ENCODE measurements at places on chromosomes 1 and 21.
A peak's percentile ranks its signal among the peaks of the same experiment; 100 is the strongest.

DNA sequence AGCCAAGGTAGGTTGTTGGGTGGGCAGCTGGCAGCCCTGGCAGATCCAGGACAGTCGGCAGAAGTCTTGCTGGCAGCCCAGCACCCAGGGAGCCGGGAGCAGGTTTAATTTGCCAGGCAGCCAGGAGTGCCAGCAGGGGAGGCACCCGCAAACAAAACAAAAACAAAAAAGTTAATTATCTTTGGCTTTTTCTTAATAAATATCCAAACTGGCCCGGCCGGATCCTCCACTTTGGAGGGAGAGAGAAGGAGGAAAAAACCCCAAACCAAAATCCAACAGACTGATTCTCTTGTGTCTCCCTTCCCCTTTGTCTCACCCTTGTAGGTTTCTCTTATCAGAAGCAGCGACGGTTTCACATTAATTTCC is 97.0 kb downstream of the CASZ1 start:
- DNase-seq = no peak

- no peak for DNase-seq
Observed at GRCh38 chr1:180230416-180230790, 339 bp downstream of the LHX4 start.

DNA sequence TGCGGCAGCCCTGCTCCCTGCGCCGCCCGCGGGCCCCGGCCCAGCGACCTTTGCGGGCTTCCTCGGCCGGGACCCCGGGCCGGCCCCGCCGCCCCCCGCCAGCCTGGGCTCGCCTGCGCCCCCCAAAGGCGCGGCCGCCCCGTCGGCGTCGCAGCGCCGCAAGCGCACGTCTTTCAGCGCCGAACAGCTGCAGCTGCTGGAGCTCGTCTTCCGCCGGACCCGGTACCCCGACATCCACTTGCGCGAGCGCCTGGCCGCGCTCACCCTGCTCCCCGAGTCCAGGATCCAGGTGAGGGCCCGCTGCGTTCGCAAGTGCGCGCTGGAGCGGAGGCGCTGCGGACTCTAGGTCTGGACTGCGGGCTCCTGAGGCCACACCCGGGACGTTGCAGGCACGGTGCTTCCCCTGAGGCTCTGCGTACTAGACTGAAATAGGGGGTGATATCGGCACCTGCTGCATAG is 351 bp downstream of the MIXL1 start:
- peak; percentile 69 for DNase-seq

DNA sequence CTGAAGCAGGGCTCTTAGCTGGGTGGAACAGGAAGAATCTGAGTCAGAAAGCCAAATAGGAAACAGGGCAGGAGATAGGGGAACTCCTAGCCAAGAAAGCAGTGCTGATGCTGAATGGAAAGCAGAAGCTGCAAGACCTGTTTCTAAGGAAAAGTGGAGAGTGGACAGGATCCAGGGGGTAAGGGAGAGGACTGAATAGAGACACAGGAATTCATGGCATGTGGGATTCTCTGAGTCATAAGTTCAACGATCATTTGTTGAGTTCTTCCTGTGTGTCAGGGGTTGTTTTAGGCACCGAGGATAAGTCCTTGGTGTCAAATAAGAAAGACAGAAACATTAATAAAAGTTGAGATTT is 153.8 kb upstream of the FGGY start:
- peak; percentile 95 for DNase-seq

- peak; percentile 84 for DNase-seq
Observed at GRCh38 chr1:203454986-203455471, 20.6 kb upstream of the PRELP start.

DNA sequence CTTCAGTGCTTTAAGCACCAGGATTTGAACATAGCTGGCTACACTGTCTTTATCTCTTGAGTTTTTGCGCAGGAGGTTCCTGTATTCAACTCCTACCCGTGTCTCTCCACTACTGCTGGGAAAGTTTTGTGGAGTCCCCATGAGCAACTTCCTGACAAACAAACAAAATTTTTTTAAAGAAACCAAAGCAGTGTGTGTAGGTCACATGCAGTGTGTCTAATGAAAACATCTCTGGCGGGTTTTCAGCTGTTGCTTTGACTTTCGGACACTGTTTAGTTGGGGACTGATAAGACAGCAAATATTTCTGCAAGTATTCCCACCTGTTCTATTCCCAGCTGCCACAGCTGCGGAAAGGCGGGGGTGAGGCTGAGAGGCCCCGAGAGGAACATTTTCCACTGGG is 2.0 kb downstream of the PSEN2 start:
- DNase-seq = peak; percentile 21

- DNase-seq = no peak
Observed at GRCh38 chr1:46645815-46646214, 22.3 kb downstream of the ATPAF1 start.

GRCh38 chr1:187648091-187648490 is 819.3 kb downstream of the PLA2G4A start:
- no peak for DNase-seq

- DNase-seq = no peak
Observed at GRCh38 chr1:203402629-203403337, 51.9 kb upstream of the FMOD start.

DNA sequence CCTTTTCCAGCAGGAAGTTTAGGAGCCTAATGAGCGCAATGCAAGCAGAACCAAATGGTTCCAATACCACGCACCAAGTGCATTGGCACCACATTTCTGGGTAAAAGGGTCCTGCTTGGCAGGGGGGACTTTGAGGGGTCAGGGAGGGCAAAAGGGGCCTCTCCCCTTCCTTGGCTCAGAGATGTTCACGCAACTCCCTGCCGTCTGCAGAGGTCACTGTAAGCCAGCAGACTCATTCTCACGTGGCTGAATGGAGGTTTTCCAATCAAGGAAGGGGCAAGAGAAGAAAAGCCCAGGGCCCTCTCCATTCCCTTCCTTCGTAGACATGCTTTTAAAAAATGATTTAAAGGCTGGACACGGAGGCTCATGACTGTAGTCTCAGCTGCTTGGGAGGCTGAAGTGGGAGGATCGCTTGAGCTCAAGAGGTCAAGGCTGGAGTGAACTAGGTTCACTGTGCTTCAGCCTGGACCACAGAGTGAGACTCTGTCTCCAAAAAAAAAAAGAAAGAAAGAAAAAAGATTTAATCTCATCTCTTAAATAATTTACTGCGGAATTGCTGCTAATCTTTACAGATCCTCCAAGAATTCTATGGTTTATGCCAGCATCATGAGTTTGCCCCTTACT is 80.3 kb downstream of the RUNX3 start:
- DNase-seq = no peak

DNA sequence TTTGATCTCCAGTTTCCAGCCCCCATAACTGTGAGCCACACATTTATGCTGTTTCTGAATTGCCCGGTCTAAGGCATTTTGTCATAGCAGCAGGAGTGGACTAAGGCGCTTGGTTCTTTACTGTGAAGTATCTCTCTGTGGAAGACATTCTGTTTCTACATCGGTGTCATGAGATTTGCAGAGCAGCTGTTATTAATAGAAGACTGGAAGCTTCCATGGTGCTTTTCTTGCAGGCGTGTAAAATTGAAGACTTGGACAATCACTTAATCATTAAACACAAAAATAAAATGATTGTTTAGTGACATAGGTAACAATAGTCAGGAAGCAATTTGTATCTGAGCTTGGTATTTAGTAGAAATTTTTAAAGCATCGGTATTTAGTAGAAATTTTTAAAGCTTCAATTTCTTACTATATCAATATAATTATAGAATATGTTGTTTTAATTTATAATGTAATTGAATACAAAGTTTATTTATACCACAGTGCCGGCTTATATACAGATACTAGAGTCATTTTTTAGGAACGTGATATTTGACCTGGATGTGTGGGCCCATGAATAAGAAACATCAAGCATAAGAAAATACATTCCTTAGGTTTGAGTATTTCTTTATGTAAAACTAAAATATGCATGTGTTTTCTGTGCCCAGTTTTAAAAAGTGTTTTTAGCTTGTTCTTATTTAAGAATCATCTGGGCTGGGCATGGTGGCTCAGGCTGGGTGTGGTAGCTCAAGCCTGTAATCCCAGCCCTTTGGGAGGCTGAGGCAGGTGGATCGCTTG is 60.6 kb upstream of the COL6A1 start:
- DNase-seq = no peak

- DNase-seq = no peak
Observed at GRCh38 chr1:53696571-53696970, 42.4 kb downstream of the GLIS1 start.

DNA sequence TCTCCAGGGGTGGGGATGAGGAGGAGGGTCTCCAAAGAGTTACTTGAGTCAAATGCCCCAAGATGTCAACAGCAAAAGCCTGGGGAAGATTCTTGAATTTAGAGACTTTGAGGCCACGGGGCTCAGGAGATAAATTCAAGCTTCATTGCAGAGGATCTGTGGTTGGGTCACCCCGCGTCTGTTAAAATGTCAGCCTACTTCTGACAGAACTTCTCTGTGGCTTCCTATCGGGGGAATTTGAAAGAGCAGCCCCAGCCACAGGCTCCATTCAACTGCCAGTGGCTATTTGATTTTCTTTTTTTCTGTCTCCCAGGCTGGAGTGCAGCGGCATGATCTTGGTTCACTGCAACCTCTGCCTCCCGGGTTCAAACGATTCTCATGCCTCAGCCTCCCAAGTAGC is 62.5 kb upstream of the EFHD2 start:
- no peak for DNase-seq

DNA sequence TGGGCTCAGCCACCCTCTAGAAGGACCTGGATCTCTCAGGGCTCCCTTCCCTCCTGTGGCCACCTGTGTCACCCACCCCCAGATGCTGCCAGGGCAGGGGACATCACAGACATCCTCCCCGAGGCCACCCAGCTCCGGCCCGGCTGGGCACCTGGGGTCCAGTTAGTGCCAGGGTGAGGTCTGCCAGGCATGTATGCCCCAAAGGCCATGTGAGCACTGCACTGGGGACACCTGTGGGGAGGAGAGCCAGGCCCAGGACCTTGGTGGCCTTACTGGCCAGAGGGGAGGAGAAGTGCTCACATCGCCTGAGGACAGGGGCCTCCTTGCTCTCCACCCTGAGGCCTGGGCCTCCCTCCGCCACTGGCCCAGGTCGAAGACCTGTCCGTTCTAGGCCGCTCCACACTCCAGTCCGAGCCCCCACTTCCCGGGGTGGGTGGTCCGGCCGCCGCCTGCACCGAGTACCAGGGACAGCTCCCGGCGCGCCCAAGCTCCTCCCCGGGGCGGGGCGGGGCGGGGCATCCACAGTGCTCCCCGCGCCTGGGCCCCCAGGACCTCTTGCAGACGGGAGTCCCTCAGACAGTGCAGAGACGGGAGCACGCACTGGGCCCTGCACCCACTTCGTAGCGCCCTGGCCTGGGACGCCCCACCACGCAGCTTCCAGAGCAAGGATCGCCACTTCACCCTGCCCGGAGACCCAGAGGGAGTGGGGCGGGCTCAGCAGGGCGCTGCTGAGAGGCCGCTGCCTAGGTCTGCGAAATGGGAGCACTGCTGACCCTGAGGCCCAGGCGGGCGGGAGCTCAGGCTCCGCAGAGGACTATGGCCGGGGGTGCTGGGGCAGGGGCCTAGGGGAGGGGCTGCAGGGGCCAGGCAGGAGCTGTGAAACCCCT is 34.3 kb upstream of the CCDC27 start:
- peak; percentile 83 for DNase-seq

GRCh38 chr1:115186711-115187265 is 97.5 kb upstream of the TSPAN2 start:
- DNase-seq = no peak

DNA sequence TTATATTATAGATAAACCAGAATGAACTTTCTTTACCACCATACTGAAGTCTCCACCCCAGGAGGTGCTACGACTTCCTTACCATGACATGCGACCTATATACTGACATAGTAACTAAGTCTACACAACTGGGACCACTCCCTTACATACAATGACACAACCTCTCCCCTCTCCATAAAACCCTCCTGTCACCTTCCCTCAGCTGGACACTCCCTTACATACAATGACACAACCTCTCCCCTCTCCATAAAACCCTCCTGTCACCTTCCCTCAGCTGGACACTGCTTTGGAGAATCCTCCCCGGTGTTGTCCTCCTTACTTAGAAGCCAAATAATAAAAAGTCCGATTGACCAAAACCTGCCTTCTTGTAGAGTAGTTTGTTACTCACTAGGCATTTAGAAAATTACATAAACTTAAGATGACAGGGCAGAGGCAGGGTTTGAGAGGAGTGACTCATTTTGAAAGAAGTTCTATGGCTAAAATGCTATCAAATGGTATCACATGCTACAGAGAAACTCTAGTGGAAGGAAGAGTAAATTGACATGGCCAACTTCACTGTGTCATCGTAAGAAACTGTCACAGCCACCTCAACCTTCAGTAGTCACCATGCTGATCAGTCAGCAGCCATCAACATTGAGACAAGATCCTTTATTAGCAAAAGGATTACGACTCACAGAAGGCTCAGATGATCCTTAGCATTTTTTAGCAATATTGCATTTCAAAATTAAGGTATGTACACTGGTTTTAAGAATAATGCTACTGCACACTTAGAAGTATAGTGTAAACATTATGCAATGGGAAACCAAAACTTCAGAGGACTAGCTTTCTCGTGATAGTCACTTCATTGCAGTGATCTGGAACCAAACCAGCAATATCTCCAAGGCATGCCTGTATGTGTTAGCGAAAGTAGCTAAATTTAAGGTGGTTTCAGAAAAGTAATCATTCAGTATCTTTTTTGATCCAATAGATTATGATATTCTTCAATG is 56.4 kb downstream of the AHCTF1 start:
- DNase-seq = no peak

- peak; percentile 62 for DNase-seq
Observed at GRCh38 chr1:24600551-24600950, 42.6 kb upstream of the SRRM1 start.

- DNase-seq = no peak
Observed at GRCh38 chr21:26025536-26026512, 144.7 kb downstream of the APP start.

DNA sequence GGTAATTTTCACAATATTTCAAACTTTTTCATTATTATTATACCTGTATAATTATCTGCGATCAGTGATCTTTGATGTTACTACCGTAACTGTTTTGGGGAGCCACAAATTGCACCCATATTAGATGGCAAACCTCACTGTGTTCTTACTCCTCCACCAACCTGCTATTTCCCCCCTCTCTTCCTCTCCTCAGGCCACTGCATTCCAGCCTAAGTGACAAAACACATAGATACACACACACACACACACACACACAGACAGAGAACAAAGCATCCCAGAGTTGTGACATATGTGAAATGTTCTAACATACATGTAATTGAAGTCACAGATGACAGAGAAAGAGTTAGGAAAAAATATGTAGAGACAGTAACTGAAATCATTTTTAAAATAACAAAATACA is 18.5 kb downstream of the COP1 start:
- DNase-seq = no peak

DNA sequence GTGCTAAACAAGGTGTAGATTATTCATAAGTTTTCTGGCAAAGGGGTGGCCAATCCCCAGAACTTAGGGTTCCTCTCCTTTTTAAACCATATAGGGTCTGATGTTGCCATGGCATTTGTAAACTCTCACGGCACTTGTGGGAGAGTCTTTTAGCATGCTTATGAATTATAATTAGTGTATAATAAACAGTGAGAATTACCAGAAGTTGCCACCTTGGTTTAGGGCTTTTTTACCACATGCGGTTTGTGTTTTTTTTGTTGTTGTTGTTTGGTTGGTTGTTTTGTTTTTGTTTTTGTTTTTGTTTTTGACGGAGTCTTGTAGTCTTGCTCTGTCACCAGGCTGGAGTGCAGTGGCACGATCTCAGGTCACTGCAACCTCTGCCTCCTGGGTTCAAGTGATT is 8.9 kb upstream of the LAX1 start:
- no peak for DNase-seq

GRCh38 chr1:85135392-85135798 is 65.4 kb downstream of the SYDE2 start:
- no peak for DNase-seq

GRCh38 chr21:18274370-18274769 is 29.7 kb downstream of the CHODL start:
- DNase-seq = no peak

All from islet precursor cell (in vitro differentiated cells).